ENCODE measurements at places on chromosomes 1 and 21. TPM values are rescaled to one million over a fixed set of nuclear protein-coding genes. Genes with fewer than 3 reads are reported as not detected.

The PIGC gene
- total RNA-seq, result 24.2 TPM

The ALG6 gene
- 20.0 TPM for total RNA-seq

The CNR2 gene
- total RNA-seq, result 51.0 TPM

The CA6 gene
- total RNA-seq, result not detected

The REN gene
- total RNA-seq, result not detected

The CLIC4 gene
- total RNA-seq, result 99.8 TPM

The SPRR2A gene
- total RNA-seq, result not detected

The PTPN7 gene
- total RNA-seq, result 29.4 TPM

The KCNQ4 gene
- 0.27 TPM for total RNA-seq

The RGS4 gene
- not detected for total RNA-seq

The HOOK1 gene
- 9.9 TPM for total RNA-seq

The MLLT11 gene
- 0.59 TPM for total RNA-seq

The PGLYRP4 gene
- not detected for total RNA-seq

The TCHHL1 gene
- not detected for total RNA-seq

The SRSF10 gene
- 192 TPM for total RNA-seq

The AGMAT gene
- total RNA-seq, result 8.1 TPM

The GJB3 gene
- total RNA-seq, result not detected

The ZNF496 gene
- total RNA-seq, result 21.2 TPM

The NPL gene
- total RNA-seq, result 2.9 TPM

The C2CD4D gene
- not detected for total RNA-seq

The DRAXIN gene
- 0.17 TPM for total RNA-seq

The MANEAL gene
- total RNA-seq, result 5.3 TPM

The ACTL8 gene
- total RNA-seq, result not detected

The IGFN1 gene
- not detected for total RNA-seq

The CYYR1 gene
- total RNA-seq, result not detected

The KRTAP12-1 gene
- not detected for total RNA-seq

The LCE3D gene
- total RNA-seq, result not detected

The KRTAP19-2 gene
- not detected for total RNA-seq

The NLRP3 gene
- 0.44 TPM for total RNA-seq

The TRIM67 gene
- not detected for total RNA-seq

The F3 gene
- total RNA-seq, result 0.40 TPM

The STYXL2 gene
- total RNA-seq, result not detected

Data from activated B cell treated with CpG ODN at 0.5 μM for 24 hours (primary cell).